NCI-H1105 (cell line): ENCODE measurements at places on chromosomes 6 and 20.

GRCh38 chr20:57661746-57662455 lies 41.7 kb upstream of the ZBP1 start:
- no peak for DNase-seq

GRCh38 chr6:144216668-144217218 lies 66.4 kb downstream of the STX11 start:
- DNase-seq = no peak

GRCh38 chr20:2626853-2627541 lies 25.4 kb upstream of the NOP56 start:
- no peak for DNase-seq

- no peak for DNase-seq
Measured at GRCh38 chr20:32215147-32215546, 7.5 kb downstream of the POFUT1 start.

GRCh38 chr6:70166088-70166958 lies 136.6 kb downstream of the COL9A1 start:
- DNase-seq = no peak

DNA sequence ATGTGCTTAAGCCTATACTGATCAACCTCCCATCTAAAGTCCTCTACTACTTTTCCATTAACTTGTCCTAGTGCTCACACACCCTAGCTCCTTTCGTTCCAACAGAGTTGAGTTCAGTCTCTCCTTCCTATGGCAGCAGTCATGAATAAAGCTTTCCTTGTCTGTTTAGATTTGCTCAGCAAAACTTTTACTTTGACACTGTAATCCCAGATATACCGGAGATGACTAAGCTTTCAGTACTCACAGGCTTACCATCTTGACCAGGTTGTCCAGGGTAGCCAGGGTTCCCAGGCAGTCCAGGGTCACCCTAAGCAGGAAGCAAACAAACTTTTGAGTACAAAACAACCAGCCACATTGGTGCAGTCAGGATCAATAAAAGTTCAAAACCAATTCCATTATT lies 90.7 kb downstream of the COL21A1 start:
- DNase-seq = no peak

DNA sequence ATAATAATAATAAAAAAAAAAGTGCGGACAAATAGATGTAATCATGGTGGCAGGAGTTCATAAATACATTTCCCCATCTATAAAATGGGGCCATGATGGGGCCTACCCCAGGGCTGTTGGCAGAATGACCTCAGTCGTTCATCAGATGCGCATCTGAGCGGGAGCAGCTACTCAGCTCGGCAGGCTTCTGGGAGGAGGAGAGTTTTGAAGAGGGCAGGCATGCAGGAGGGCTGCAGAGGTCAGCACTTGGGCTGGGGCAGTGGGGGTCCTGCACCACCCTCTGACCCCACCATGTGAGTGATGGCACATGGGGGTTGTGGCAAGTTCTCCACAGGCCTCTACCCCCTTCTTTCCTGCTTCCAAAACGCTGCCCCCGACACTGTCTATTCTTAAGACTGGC lies 373.5 kb downstream of the ZFAND3 start:
- DNase-seq = no peak

- DNase-seq = peak; percentile 56
Measured at GRCh38 chr6:158131926-158132325, 36.1 kb downstream of the SERAC1 start.

GRCh38 chr6:112781241-112781640 lies 434.1 kb downstream of the RFPL4B start:
- no peak for DNase-seq

- DNase-seq = peak; percentile 15
Measured at GRCh38 chr20:21681922-21682318, 23.5 kb upstream of the PAX1 start.

DNA sequence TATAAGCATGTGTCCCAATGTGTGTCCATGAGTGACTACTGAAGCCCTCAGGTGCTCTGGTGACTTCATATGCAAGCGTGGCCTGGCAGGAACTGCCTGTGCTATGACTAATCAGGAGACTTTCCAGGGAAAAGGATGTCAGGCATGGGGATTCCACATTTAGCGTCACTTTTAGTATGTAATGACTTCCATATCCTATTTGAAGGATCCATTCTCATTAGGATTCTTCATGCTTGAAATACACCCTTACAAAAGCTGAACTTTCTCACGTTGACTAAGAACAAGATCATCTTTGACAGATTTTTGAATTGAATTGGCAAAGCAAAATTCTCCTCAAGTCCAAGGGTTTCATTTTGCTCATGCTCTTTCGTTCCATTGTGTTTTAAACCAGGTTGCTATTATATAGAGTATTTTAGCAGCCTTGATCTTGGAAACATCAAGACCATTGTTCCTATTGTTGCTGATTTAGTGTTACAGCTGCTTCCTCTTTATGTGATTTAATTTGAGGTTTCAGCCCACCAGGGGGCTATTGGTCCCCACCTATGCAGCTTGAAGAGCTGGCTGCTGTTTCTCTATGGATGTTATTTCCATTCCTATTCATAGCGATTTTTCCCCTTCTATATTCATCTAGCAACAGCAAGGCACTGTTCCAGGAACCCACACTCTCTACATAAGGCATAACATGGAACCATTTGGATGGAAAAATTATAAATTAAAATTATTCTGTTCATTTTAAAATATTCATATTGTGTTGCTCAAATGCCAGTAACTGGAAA lies 418.6 kb downstream of the CDKAL1 start:
- DNase-seq = peak; percentile 62

DNA sequence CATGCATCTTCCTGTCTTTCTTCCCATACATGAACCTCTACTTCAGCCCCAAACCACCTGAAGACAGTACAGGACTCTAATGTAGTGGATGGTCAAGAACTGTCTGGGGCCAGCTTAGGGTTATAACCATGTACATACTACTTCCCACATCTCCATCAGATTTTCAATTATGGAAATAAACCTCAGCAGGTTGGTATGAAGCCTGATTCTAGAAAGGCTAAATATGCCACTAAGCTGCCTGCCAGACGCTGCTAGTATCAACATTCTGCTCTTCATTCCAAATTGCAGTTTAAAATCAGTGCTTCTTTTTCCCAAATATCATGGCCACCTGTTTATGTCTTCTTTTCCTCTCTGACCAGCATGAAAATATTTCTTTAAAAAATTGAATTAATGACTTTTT lies 99.2 kb upstream of the ID4 start:
- DNase-seq = no peak

GRCh38 chr6:122726649-122727048 lies 52.9 kb upstream of the FABP7 start:
- no peak for DNase-seq

DNA sequence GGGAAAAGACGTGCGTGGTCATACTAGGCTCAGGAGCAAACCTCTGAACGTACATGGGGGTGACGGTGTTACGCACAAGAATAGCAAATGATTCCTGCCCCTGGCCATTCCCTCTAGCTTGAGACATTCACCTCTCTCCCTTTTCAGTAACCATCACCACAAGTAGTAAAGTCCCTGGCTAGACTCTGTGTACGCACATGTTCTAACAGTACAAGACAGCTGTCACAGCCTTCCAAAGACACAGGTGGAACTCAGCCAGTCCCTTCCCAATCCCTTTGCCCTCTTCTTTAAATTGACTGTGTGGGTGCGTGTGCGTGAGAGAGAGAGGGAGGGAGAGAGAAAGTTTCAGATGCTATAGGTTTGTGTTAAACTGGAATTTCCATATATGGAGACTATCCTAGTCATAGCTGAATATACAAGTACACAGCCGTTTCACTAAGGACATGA lies 67.3 kb downstream of the LY86 start:
- DNase-seq = no peak

- DNase-seq = no peak
Measured at GRCh38 chr20:59404749-59405148, 104.3 kb downstream of the EDN3 start.

DNA sequence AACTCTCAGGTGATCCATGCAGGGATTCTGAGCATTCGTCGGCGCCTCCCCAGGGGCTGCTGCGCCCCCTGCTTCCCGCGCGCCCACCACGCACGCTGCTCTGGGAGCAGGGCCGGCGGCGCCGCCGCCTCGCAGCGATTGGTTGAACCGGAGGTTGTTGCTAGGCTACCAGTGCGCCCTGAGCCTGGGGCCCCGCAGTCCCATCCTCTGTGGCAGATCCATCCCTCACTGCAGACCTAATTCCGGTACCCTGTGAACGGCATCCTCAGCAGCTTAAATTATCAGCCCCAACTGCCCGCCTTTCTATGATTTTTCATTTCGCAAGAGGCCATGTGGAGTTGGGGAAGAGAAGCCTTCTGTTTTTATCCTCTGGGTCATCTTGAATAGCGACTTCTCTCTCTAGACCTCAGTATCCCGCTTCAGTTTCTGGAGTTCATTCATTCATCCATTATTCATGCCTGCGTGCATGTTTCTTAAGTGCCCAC lies 15.4 kb downstream of the PNPLA1 start:
- DNase-seq = no peak

DNA sequence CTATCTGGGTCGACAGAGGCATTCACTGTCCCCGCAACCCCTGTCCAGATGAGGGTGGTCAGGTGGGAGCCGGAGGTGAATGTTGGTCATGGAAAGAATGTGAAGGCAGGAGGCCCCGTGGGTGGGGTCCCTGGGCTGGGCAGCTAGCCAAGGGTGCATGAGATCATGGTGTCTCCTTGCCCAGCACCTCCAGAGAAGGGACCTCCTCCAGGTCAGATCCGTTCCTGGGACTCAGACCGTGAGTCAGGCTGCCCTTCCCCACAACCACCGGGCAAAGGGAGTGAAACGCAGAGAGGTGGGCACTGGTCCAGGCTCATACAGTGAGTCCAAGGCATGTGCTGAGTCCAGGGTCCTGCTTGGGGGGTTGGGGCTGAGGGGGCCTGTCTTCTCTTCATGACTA lies 3.5 kb downstream of the FOXS1 start:
- DNase-seq = no peak

DNA sequence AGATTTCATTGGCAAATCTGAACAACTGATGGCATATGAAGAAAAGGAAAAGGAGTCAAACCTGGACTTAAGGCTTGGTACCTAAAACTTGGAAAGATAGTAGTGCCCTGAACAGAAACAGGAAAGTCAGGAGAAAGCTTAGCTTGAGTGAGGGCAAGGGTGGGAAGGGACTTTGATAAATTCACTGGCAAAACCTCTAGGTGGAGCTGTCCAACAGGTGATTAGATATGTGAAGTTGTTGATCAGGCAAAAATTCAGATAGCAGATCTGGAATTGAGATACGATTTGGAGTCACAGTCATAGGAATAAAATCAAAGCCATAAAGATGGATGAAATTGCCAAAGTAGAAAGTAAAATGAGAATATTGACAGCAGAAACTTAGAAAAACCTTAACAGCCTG lies 16.1 kb upstream of the ZNF292 start:
- peak; percentile 23 for DNase-seq

- peak; percentile 17 for DNase-seq
Measured at GRCh38 chr6:33702345-33702977, 9.0 kb downstream of the UQCC2 start.

DNA sequence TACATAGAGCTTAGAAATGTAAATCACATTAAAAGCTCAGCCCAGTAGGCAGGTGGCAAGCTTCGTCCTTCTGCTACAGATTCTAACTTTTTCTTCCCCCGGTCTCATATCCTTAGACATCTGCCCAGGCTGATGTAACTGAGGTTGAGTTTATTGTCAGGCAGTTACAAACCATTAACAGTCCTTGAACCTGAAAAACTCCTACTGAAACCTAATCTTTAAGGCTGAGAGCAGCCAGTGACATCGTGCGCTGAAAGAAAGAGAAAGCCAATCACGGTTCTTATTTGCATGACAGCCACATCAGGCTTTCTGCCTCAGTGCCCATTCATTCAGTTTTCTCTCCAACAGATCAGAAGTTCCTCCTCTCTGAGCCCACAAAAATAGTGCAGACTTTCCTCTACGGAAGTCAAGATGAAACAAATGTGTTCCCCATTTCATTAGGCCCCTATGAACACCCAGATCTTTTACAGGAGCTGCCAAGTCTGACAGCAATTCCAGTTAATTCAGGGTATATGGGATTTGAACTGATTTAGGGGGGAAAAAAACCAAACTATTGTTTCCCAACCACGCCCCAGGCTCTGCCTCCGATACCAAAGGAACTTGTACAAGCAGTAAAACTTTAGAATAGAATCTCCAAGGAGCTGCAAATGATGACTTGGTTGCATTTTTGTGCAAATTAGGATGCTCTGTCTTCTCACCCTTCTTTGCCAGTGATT lies at the start of gene NHSL1:
TSS of gene NHSL1 (minus strand) at position 192 of the 716 bp plus-strand sequence. CDS start 204 bp downstream, outside the sequence.
- DNase-seq = no peak

- no peak for DNase-seq
Measured at GRCh38 chr6:44001318-44002066, 125.8 kb downstream of the MRPL14 start.

GRCh38 chr6:95228636-95229035 lies 348.7 kb upstream of the MANEA start:
- DNase-seq = no peak

DNA sequence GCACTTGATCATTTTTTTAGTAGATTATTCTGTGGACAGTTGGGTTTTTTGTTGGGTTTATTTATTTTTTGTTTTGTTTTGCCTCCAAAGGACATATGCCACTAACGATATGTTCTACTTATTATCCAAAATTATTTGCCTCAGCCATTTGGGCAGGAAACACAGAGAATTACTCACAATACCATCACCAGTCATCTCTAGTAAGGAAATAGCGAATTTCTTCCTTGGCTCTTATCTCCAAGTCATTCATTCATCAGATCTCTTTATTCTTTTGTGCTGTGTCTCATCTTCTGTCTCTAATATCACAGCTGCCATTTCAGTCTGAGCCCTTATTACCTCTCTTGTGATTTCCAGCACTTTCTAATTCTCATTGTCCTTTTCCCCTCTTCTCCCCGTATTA lies 130.4 kb upstream of the SMLR1 start:
- no peak for DNase-seq

GRCh38 chr20:59820204-59821041 lies 113.0 kb downstream of the SYCP2 start:
- peak; percentile 87 for DNase-seq

DNA sequence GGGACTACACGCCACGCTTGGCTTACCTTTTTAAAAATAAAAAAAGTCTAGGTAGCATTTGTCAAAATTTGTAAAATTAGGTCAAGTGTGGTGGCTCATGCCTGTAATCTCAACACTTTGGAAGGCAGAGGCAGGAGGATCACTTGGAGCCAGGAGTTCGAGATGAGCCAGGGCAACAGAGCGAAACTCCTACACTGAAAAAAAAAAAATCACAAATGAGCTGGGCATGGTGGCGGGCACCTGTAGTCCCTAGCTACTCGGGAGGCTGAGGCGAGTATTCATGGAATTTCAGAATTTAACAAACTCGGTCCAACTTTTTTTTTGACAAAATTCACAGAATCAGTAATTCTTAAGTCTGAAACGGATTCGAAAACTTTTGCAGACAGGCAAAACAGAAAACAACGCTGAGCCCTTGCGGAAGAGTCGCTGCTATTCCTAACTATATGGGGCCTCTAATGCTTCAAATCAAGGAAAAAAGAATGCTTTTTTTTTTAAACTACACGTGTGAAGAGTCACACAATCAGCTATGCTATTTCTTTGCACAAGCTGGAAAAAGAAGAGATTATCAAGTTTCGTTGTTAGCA lies 62.9 kb downstream of the GTF2H5 start:
- DNase-seq = no peak

DNA sequence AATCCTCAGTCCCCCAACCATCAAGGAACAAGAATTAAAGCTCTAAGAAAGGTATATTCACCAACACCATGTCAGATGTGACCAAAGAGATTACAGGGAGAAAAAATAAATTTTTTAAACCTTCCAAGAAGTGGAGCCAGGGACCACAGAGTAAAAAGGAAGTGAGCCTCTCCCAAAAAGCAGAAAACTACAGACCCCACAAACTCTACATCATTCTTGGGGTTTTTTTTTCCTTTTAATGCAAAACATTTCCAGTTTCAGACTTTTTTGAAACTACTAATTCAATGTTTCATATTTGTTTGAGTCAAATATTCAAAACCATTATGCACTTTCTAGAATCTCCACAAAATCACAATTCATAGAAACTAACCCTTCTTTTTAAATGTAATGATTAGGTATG lies 6.8 kb upstream of the IL17F start:
- no peak for DNase-seq
